ENCODE measurements at places on chromosomes 6 and 20. TPM values are rescaled to one million over a fixed set of nuclear protein-coding genes. Genes with fewer than 3 reads are reported as not detected.

DNA sequence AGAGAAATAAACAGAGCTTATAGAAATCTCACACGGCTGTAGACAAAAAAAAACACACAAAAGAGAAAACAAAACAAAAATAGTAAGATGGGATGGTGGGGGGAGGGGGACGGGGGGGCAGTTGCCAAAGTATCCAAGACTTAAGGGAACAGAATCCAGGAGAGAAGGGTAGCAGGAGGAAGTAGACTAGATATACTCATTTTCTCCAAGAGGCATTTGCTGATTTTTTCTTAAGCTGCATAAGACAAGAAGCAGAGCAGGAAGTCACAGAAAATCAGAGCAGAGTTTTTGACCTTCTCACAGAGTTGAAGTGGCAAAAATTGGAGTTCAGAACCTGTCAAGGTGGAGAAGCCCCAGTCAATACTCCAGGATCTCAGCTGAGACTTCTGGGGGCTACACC lies 237.7 kb downstream of the HIVEP2 start:
- no peak for DNase-seq
- no peaks in the 10 kb centered on the region for H3K27me3 ChIP-seq
- H3K4me1 ChIP-seq: peaks cover 24% of the 10 kb centered on the region

- H3K36me3 ChIP-seq: no peaks in the 10 kb centered on the region
- no peaks in the 10 kb centered on the region for H3K4me1 ChIP-seq
- peak overlapping the region; percentile 63 for H3K27ac ChIP-seq
- H3K4me3 ChIP-seq: no peak overlapping the region
Observed at GRCh38 chr20:54133434-54134427, 40.1 kb downstream of the CYP24A1 start.

DNA sequence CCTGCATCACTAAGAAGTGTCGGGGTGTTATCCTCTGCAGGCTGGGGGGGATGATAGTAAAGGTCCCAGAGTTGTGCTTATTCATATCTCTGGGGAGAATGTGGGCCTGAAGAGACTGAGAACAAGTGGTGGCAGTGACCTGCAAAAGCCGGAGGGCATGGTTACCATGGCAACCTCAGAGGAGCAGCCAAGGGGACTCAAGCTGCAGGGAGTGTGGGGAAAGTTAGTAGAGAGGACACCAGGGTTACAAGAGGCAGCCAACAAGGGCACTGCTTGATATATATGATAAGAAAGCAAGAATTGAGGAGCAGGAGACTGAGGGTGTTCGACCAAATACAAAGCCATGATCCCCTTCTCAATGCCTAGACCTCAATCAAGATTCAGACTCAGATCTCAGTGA lies 46.1 kb downstream of the HLA-F start:
- no peaks in the 10 kb centered on the region for H3K36me3 ChIP-seq
- no peak overlapping the region for H3K27ac ChIP-seq
- DNase-seq: no peak
- H3K4me3 ChIP-seq: no peak overlapping the region
- H3K27me3 ChIP-seq: no peaks in the 10 kb centered on the region
- H3K4me1 ChIP-seq: no peaks in the 10 kb centered on the region

DNA sequence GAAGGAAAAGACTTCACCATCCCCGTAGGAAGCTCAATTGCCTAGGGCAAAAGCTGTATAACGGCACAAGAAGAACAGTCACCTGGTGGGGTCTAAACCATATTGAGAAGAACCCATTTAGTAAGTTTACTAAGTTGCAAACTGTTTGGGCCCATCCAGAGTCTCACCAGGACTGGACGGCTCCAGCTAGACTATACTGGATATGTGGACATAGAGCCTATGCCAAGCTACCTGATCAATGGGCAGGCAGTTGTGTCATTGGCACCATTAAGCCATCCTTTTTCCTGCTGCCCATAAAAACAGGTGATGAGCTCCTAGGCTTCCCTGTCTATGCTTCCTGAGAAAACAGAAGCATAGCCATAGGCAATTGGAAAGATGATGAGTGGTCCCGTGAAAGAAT lies 293.9 kb downstream of the RNGTT start:
- H3K27ac ChIP-seq: no peak overlapping the region
- H3K4me3 ChIP-seq: no peak overlapping the region
- no peak for DNase-seq
- no peaks in the 10 kb centered on the region for H3K27me3 ChIP-seq
- H3K4me1 ChIP-seq: no peaks in the 10 kb centered on the region

GRCh38 chr20:62984666-62985443 lies 21.9 kb downstream of the BHLHE23 start:
- H3K27me3 ChIP-seq: no peaks in the 10 kb centered on the region
- H3K4me3 ChIP-seq: no peak overlapping the region
- peaks cover 7% of the 10 kb centered on the region for H3K4me1 ChIP-seq
- no peak for DNase-seq

- DNase-seq: no peak
- no peak overlapping the region for H3K27ac ChIP-seq
- H3K4me3 ChIP-seq: no peak overlapping the region
- H3K36me3 ChIP-seq: no peaks in the 10 kb centered on the region
- H3K4me1 ChIP-seq: no peaks in the 10 kb centered on the region
Observed at GRCh38 chr20:36975099-36975818, 23.8 kb upstream of the SAMHD1 start.

Gene CYP39A1
- total RNA-seq: 10.3 TPM
